Fibroblast of lung (primary cell): ENCODE measurements at places on chromosomes 3 and 15.

GRCh38 chr15:59290295-59291212, 82.1 kb downstream of the MYO1E start:
- DNase-seq: no peak

- DNase-seq: no peak
Measured at GRCh38 chr3:122628567-122628966, 51.1 kb downstream of the PARP15 start.

GRCh38 chr3:74423867-74424266, 190.6 kb downstream of the CNTN3 start:
- no peak for DNase-seq

DNA sequence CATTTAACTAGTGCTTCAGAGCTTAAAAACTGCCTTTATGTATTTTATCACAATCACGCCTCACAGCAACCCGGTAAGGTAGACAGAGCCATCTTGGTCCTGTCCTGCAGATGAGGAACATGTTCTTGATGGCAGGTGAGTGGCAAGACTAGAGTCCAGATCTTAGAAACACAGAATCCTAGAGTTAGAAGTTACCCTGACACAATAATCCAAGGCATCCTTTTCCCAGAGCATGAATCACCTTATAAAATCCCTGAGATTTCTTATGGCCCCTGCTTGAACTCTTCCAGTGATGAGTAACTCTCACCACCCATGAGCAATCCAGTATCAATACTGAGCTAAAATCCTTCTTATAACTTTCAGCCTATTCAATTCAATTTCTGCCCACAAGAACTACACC, 16.9 kb downstream of the POPDC2 start:
- DNase-seq: peak; percentile 66

GRCh38 chr3:65633018-65633638, 405.6 kb downstream of the MAGI1 start:
- DNase-seq: no peak

DNA sequence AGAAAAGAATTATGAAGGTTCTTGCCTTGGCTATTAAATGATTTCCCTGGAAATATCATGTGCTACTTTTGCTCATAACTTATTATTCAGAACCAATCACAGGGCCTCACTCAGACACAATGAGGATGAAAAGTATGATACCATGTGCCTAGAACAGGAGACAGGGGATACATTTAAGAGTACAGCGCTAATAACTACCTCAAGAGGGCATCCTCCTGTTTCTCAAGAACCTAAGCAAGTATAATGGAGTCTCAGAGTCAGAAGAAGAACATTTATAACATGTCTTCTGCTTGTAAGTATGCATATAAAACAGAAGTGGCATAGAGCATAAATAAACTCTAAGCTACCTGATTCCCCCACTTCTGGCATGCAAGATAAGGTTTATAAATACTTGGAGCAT, 125.4 kb upstream of the MME start:
- DNase-seq: peak; percentile 78

GRCh38 chr15:91803260-91803659, 50.2 kb upstream of the SLCO3A1 start:
- DNase-seq: no peak

DNA sequence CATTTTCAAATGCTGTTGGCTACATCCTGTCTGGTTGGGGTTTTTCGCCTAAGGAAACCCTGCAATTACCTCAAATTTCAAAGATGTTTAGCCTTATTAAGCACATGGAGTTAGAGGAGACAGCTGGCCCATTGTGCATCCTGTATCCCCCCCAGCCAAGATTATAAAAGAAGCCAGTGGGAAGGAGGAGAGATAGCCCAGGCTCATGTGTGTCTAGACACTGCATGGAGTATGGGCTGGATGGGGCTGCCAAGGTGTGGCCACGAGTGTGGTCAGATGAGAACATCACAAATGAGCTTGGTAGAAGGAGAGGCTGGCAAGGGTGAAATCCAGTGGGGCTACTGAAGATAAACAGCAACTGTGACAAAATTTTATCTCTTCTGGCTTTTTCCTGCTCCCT, 270.0 kb upstream of the TBC1D5 start:
- DNase-seq: no peak

DNA sequence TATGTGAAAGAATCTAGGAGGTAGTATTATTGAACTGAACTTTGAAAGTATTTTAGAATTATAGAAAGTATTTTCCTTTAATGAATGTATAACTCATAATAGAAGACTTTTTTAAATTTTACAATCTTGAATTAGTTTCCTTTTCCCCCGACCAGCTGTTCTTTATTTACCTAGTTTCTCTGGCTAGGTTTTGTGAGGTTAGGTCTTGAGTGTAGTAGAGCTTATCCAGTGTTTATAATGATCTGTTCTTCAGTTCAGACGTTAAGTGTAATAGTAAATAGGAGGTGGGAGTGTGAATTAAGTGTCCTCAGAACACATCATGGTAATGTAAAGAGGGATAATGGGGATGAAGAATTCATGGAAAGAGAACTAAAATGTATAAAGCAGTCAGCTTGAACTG, 93.8 kb downstream of the MYRIP start:
- DNase-seq: no peak

DNA sequence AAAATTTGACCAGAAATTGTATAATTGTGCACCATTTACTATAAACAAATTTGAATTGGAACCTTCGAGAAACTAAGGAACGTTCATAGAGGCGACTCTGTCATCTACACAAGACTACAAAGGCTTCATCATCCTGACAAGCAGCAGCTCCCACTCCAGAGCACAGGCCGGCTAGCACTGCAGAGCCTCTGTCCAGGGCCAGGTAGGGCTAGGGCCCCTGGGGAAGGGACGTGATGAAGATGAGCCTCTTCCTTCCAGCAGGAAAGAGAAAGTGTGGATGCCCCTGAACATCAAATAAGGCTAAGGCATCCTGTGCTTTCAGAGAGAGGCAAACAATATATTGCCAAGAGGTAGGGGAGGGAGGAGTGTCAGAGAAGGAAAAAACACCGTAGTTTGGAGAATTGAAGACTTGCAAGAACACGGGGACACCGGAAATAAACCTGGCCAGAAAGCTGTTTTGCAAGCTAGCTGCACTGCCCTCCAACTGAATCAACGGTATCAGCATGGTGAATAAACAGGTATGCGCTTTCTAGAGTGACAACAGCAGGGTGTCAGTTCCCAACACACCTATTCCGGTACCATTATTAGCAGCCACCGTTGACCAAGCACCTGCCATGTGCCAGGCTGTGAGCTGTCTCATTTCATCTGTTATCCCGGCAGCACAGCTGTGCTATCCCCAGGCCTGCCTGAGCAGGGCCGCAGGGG, 12.4 kb downstream of the XXYLT1 start:
- DNase-seq: peak; percentile 27

- peak; percentile 28 for DNase-seq
Measured at GRCh38 chr3:45227071-45227820, 1.2 kb upstream of the TMEM158 start.

GRCh38 chr3:173225351-173225750, 84.3 kb upstream of the SPATA16 start:
- DNase-seq: no peak

DNA sequence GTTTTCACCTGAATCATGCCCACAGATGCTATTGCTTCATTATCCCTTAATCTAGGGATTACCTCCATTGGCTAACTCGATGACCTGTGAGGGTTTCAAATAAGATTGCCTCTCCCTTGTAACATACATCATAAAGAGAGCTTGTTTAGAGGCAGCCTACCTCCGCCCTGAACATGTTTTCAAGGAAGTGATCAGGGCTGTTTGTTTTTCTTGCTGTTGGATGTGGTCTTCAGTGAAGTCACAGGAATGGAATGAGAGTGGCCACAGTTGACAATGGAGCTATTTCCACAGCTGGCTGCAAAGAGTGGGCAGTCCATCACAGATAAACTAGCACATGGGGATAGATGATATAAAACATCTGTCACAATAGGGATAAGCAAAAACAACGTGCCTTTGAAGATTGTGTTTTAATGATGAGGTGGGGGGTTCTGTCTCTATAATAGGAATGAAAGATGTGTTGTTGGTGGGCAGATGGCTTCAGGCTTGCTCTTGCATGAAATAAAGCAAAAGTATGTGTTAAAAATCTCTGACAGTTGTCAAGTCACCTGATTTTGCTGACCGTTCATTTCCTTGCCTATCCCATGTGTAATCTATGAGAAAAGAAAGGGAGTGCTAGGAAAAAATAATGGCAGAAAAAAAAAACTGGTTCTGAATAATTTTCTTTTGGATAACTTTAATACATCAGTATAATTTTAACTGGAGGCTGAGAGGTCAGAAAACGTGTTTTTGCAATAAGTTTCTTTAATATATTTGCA, 642.3 kb downstream of the RBMS3 start:
- DNase-seq: peak; percentile 95

DNA sequence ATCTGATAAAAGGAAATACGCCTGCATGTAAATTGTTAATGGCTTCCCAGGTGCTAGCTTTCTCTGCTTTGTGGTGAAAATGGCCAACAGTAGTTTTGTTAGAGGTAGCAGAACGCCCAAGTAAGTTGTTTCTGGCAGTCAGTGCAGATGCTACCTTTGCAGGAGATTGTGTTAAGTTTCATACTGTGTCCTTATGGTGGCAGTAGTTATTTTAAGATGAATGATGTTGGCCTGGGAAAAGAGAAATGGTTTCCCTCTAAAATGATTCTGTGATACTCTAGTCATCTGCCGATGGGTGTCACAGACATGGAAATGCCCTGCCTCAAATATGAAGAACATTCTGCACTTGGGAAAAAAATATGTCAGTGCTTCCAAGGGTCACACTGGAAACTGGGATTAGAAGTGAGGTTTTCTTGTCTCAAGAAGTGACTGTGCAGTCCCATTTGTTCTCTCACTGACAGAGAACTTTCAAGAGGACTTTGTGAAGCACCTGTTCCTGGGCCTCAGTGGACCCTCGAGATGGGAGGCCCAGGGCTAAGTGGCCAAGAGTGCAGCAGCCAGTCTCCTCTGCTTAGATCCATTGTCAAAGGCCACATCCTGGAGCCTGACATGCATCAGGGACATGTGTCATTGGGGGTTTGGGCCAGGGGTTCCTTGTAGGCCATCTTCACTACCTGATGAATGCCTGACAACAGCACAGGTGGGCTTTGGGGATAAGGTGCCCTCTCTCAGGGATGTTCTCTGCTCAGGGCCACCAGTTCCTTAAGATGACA, 393.3 kb downstream of the CACNA2D3 start:
- no peak for DNase-seq

GRCh38 chr3:128094295-128095151, 29.1 kb downstream of the RUVBL1 start:
- peak; percentile 27 for DNase-seq

DNA sequence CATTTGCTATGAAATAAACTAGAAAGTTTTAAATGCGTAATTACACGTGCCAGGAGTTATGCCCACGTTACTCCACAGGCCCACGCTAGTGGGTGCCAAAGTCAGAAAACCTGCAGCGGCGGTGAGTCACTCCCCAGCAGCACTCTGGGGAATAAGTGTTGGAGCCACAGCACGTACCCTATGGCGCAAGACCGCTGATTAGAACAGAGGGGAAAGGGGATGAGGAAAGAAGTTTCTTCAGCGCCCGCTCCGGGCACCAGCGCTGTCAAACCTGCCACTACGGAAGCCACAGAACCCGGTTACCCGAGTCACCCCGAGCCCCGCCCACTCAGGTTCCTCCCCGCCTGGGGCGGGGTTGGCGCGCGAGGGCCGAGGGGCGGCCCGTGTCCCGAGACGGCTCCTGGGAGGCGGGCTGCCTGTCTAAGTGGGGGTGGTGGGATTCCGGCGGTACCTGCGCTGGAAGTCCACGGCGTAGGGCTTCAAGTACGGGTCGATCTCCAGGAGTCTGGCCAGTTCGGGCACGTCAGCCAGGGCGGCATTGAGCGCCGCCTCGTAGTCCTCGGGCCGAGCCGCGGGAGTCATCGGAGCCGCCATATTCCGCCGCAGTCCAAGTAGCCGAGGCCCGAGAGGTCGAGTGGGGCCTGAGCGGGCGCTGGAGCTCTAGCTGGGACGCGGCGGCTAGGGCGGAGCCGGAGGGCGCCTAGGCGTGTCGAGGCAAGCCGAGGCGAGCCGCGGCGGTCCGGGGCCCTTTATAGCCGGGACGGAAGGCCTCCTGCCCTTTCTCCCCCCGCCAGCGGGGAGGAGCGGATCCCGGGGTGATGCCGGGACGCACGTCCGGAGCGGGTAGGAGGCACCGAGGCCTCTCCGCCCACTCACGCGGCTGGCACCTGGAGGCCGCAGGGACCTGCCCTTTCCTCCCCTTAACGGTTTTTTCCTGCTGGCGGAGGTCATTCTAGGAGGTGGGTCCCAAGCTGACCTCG, at the start of gene GBE1:
Gene GBE1 (minus strand): TSS at position 722 of the 980 bp plus-strand sequence. CDS start 128 bp downstream, at position 594.
- DNase-seq: peak; percentile 98

DNA sequence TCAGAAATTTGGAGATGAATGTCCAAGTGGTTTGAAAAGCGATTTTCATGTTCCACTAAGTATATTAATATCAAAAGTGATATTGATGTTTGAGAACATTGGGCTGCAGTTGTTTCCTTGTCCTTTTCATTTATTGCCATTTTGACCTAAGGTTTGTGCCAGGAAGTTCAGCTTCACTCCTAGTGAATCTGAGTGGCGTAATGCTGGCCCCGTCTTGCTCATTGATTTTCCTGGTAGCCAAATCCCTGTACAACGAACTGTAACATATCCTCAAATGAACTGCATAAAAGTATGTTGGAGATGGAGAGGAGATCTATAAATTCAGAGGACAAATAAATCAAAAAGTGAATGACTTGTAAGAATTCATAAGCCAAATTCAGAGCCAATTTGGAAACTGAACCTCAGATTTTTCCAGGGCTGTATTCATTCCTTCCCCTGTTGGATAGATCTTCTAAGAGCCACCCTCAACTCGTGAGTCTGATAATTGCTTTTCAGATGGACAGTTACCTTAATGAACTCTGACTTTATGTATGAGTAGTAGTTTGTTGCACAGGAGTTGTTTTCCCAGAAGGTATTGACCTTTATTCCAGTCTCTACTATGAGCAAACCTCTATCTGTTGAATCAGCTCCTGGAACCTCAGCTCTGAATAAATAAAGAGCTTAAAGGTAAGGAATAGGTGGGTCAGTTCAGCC, 72.8 kb downstream of the ITPR1 start:
- DNase-seq: no peak

- DNase-seq: peak; percentile 58
Measured at GRCh38 chr3:127953091-127954035, 38.3 kb downstream of the KBTBD12 start.

- peak; percentile 46 for DNase-seq
Measured at GRCh38 chr3:157098121-157098822, 61.7 kb downstream of the CCNL1 start.

DNA sequence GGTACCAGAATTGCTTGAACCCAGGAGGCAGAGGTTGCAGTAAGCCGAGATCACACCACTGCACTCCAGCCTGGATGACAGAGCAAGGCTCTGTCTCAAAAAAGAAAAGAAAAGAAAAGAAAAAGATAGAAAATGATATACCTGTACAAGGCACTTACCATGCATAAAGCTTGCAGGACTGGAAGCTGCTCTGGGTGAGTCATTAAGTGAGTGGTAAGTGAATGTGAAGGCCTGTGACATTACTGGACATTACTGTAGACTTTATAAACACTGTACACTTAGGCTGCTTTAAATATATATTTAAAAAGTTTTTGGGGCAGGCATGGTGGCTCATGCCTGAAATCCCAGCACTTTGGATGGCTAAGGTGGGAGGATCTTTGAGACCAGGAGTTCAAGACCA, 99.2 kb downstream of the SLMAP start:
- peak; percentile 62 for DNase-seq

GRCh38 chr3:71942432-71943187, 157.7 kb upstream of the PROK2 start:
- no peak for DNase-seq
